PC-3 (cell line): ENCODE measurements at places on chromosomes 11 and 22. TPM values are rescaled to one million over a fixed set of nuclear protein-coding genes. Genes with fewer than 3 reads are reported as not detected.
A peak's percentile ranks its signal among the peaks of the same experiment; 100 is the strongest.

DNA sequence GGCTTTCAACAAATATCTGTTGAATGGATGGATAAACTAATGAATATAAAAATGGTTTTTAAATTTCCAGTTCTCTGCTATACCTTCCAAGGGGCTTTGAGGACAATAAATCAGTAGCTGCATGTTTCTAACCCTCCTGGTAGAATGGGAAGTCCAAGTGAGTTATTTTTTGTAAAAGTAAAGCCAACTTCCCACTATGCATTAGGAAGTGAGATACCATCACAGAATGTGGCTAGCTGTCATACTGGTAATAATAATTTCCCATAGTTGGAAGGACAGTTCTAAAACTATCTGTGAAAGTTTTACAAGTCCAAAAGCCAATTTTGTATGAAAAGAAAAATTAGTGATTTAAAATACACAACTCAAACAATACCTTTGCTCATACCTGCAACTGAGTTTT, 50.0 kb downstream of the TMEM123 start:
- H3K36me3 ChIP-seq: peaks cover 35% of the 10 kb centered on the region
- no peaks in the 10 kb centered on the region for H3K27me3 ChIP-seq
- H3K4me3 ChIP-seq: no peak overlapping the region
- H3K4me1 ChIP-seq: no peaks in the 10 kb centered on the region

- H3K27ac ChIP-seq: no peak overlapping the region
- no peaks in the 10 kb centered on the region for H3K36me3 ChIP-seq
- no peak overlapping the region for H3K4me3 ChIP-seq
Measured at GRCh38 chr11:116821050-116821918, 1.8 kb downstream of the APOA4 start.

The RAB3IL1 gene
- 6.6 and 7.9 TPM in 2 replicates for total RNA-seq

The A4GALT gene
- total RNA-seq: 0.63 and 3.2 TPM in 2 replicates

DNA sequence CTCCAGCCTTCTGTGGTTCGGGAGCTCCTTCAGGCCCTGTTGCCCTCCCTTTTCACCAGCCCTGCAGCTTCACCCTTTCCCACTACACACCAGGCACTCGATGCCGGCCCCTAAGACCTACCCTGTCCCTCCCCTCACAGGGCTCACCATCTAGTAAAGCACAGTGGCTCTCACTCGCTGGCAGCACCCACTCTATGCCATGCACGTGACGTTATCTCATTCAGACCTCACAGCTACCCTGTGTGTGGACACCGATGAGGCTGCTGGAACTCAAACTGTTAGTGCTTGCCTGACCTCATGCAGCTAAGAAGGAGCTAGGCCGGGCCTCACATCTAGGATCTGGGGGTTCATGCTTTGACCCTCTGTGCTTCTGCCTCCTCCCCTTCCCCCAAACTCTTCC, 45.5 kb downstream of the SCN3B start:
- H3K27me3 ChIP-seq: no peaks in the 10 kb centered on the region
- H3K27ac ChIP-seq: no peak overlapping the region
- peaks cover 67% of the 10 kb centered on the region for H3K36me3 ChIP-seq
- no peak for DNase-seq

- H3K4me1 ChIP-seq: no peaks in the 10 kb centered on the region
- H3K4me3 ChIP-seq: no peak overlapping the region
- no peak overlapping the region for H3K27ac ChIP-seq
- H3K36me3 ChIP-seq: no peaks in the 10 kb centered on the region
- no peaks in the 10 kb centered on the region for H3K27me3 ChIP-seq
Measured at GRCh38 chr11:3981084-3981633, 113.4 kb upstream of the RRM1 start.

DNA sequence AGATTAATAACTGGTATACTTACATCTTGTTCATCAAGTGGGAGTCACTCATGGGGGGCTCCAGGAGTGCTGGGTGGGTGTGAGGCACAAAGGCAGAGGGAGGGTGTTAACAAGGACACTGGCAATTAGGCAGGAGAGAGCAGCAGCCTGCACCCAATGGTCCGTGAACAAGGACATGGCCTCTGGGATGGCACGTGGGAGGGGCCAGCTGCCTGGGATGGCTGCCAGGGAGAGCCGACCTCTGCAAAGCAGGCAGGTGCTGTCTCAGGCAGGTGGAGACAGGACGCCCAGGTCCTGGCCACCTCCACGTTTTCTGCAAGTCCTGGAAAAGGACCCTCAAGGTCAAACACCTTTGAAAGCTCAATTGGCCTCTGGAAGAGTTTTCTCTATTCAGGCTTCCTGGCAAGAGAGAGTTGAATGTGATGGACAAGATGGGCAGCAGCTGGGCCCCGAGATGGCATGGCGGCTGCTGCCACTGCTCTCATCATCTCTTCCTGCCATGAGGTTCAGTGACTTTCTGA, 257.1 kb downstream of the BUD13 start:
- H3K36me3 ChIP-seq: no peaks in the 10 kb centered on the region
- H3K4me3 ChIP-seq: no peak overlapping the region
- no peak for DNase-seq

- no peak overlapping the region for H3K4me3 ChIP-seq
- no peaks in the 10 kb centered on the region for H3K36me3 ChIP-seq
- H3K27ac ChIP-seq: no peak overlapping the region
- no peaks in the 10 kb centered on the region for H3K27me3 ChIP-seq
- H3K4me1 ChIP-seq: peaks cover 30% of the 10 kb centered on the region
Measured at GRCh38 chr11:122701143-122701542, 45.6 kb downstream of the UBASH3B start.

DNA sequence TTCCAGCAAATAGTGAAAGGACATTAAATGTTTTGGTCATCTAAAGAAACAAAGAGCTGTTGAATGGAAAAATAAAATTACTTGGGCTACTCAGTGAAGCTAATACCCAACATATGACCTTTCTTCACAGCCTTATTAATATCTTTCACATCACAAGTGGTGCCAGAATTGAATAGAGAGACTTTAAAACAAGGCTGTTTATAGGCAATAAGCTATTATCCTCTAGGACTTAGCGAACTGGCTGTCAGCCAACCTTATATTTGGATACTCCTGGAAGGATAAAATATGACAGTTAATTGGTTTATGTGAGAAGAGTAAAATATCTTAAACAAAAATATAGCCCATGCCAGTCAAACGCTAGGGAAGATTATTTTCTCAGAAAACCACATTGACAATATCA, 225.5 kb upstream of the BLID start:
- no peak overlapping the region for H3K4me3 ChIP-seq
- peaks cover 10% of the 10 kb centered on the region; the same call in 1 of the 2 replicates for H3K4me1 ChIP-seq
- H3K27me3 ChIP-seq: peaks cover 71% of the 10 kb centered on the region
- peak; percentile 29 for DNase-seq

The GRAMD4 gene
- total RNA-seq: 18.9 and 25.3 TPM in 2 replicates

GRCh38 chr22:26748845-26749244, 91.5 kb downstream of the MIAT start:
- peaks cover 6% of the 10 kb centered on the region for H3K4me1 ChIP-seq
- DNase-seq: no peak
- H3K27me3 ChIP-seq: no peaks in the 10 kb centered on the region
- H3K4me3 ChIP-seq: no peak overlapping the region
- H3K27ac ChIP-seq: no peak overlapping the region
- no peaks in the 10 kb centered on the region for H3K36me3 ChIP-seq

DNA sequence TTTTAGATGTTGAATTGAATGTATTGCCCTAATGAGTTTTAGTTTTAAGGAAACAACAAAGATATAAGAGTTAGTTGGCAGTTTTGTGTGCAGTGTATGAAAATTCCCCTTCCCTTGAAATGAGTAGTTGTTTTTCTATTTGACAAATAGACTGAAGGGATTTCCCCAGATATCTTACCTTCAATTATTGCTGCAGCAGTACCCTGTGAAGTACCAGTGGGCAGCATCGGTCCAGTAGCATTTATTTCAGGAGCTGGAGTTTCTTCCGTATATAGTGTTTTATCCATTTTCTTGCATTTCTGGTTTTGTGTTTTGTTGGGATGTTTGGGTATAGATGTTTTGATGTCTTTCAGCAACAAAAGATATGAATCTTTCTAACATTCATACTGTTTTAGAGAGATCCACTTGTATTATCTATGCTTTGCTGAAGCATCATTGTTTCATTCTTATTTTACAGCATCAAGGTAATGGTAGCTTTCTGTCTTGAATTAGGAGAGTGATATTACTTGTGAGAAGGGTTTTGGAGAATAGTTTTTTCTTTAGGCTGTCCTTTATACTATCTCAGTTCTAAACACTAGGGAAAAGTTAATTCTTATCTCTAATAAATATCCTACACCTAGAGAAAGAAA, 7.4 kb downstream of the KMT2A start:
- H3K4me3 ChIP-seq: no peak overlapping the region
- no peaks in the 10 kb centered on the region for H3K27me3 ChIP-seq
- DNase-seq: no peak
- peaks cover 10% of the 10 kb centered on the region; the same call in 1 of the 2 replicates for H3K36me3 ChIP-seq
- peaks cover 25% of the 10 kb centered on the region for H3K4me1 ChIP-seq
- H3K27ac ChIP-seq: no peak overlapping the region

DNA sequence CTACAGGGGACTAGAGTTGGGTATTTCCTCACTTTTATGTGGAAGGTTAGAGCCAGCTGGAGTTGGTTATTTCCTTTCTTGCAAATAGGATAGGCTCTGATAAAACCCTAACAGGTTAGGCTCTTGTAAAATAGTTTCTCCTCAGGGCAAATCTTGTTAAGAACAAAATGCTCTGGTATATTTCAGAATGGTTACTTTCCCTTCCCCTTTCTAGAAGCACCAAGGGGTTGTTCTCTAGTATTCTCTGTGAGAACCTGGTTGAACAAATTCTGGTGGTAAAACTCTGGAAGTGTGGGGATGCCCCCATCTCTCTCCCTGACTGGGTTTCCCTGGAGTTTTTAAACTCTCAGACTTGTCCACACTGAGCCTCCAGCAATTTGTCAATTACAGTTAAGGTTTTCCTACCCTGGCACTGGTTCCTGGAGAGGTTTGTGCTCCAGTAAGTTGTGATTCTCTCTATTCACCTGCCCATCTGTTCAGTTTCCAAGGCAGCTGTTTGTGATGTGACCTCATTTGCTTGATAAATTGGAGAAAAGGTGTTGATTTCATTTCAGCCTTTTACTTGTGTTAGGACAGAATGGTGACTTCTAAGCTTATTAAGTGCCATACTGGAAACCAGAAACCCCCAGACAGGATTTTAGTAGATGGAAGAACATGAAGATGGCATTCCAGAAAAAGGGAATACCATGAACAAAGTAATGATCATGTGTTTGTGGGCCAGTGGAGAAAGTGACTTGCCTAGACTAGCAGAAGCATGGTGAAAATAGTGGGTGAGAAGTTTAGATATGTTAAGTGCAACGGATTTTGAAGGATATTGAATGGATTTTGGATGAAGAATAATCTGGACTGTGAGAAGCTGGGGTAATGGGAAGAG, 64.6 kb downstream of the EXT2 start:
- H3K27ac ChIP-seq: no peak overlapping the region
- no peak overlapping the region for H3K4me3 ChIP-seq
- DNase-seq: no peak
- no peaks in the 10 kb centered on the region for H3K4me1 ChIP-seq
- H3K36me3 ChIP-seq: no peaks in the 10 kb centered on the region
- no peaks in the 10 kb centered on the region for H3K27me3 ChIP-seq

The E2F8 gene
- 11.9 and 12.3 TPM in 2 replicates for total RNA-seq

The RIN1 gene
- total RNA-seq: 41.2 and 71.8 TPM in 2 replicates

- no peaks in the 10 kb centered on the region for H3K4me1 ChIP-seq
- peaks cover 12% of the 10 kb centered on the region; the same call in 1 of the 2 replicates for H3K27me3 ChIP-seq
- H3K36me3 ChIP-seq: no peaks in the 10 kb centered on the region; the same call in 1 of the 2 replicates
- no peak overlapping the region for H3K27ac ChIP-seq
Measured at GRCh38 chr22:36853407-36854099, 7.3 kb upstream of the NCF4 start.

- H3K4me1 ChIP-seq: no peaks in the 10 kb centered on the region; the same call in 1 of the 2 replicates
- no peaks in the 10 kb centered on the region for H3K27me3 ChIP-seq
- DNase-seq: peak; percentile 34
Measured at GRCh38 chr22:45502215-45503049, at the start of gene FBLN1. TSS of gene FBLN1 (plus strand) at chr22:45502883. CDS start at chr22:45502986, 103 bp downstream.

GRCh38 chr11:128417607-128418324, 169.6 kb downstream of the ETS1 start:
- H3K36me3 ChIP-seq: no peaks in the 10 kb centered on the region
- peak; percentile 78 for DNase-seq
- peaks cover 31% of the 10 kb centered on the region for H3K4me1 ChIP-seq
- H3K4me3 ChIP-seq: no peak overlapping the region

DNA sequence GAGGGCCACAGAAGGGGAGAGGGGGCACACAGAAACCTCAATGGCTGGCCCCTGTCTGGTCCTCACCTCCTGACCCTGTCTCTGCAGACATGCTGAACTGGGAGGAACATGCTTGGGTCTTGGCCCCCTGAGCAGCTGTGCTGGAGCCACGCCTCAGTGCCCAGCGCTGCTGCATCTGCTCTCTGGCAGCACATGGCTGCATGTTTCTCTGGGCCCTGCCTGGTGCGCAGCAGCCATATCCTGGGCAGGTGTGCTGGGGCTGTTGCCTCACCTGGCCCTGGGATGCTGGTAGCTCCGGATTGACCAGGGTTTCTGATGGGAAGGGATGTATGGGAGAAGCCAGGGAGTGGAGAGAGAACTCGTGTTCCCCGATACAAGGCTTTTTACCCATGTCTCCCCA, 248.0 kb downstream of the ST3GAL4 start:
- H3K4me1 ChIP-seq: no peaks in the 10 kb centered on the region
- H3K36me3 ChIP-seq: no peaks in the 10 kb centered on the region
- H3K27me3 ChIP-seq: peaks cover 92% of the 10 kb centered on the region
- H3K27ac ChIP-seq: no peak overlapping the region
